NCI-H1092 (cell line): ENCODE measurements at places on chromosomes 2 and 18.

DNA sequence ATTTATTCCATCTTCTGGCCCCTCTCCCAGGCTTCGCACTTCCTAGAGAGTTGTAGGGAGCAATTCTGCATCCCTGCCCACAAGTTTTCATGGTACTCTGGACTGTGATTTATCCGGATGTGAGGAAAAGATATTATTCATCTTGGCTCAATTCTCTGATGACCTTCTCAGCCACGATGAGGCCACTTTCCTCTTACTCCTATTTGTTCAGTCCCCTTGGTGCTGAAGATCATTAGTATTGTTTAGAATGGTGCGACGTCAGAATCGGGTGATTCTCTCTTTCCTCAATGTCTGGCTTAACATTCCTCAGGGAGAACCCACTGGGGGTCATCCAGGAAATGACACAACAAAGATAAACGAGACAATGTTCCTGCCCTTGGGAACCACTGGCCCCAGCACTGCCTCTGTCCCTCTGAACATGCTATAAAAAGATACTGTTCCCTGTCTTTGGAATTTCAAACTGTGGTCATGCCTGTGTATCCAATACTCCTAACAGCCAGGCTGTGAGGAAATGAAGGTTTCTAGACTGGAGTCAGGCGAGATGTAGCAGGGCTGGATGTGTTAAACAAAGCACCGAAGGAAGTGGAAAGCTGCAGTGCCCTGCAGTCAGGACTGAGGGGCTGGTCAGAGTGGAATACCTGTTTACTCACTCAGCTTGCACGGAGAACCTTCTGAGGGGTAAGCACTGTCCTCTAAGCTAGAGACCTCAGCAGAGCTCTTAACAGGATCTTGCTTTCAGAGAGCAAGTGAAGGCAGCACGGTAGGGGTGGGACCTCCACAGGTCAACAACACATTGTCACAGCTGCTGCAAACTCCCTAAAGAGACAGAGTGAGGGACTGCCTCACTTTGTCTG lies 12.9 kb upstream of the GLI2 start:
- no peak for DNase-seq

DNA sequence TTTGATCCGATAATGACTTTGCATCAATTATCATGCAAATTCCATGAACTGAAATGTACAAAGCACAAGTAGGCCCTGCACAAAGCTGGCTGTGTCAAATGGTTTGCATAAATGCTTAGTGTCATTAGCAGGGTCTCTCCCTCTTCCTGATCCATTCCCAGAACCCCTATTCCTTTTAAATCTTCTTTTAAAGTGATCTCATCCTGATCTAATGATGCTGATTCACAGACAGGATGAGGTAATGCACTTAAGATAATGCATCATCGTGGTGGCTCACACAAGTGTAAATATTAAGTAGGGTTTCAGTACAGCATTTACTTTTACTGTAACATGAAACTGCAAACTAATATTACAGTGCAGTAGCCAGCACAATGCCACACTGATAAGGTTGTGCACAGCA lies 304.8 kb upstream of the SOX11 start:
- DNase-seq = no peak

- no peak for DNase-seq
Observed at GRCh38 chr18:36821681-36822080, 7.1 kb downstream of the TPGS2 start.

DNA sequence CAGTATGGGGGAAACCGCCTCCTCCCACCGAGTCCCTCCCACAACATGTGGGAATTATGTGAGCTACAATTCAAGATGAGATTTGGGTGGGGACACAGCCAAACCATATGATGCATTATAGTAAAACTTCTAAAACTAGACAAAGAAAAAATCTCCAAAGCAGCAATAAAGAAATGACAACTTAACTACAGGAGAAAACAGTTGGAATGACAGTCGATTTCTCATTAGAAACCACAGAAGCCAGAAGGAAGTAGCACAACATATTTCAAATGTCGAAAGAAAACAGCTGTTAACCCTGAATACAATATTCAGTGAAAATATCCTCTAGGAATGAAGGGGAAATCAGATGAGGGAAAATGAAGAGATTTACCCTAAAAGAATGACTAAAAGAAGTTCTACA lies 53.5 kb upstream of the TCF4 start:
- no peak for DNase-seq

DNA sequence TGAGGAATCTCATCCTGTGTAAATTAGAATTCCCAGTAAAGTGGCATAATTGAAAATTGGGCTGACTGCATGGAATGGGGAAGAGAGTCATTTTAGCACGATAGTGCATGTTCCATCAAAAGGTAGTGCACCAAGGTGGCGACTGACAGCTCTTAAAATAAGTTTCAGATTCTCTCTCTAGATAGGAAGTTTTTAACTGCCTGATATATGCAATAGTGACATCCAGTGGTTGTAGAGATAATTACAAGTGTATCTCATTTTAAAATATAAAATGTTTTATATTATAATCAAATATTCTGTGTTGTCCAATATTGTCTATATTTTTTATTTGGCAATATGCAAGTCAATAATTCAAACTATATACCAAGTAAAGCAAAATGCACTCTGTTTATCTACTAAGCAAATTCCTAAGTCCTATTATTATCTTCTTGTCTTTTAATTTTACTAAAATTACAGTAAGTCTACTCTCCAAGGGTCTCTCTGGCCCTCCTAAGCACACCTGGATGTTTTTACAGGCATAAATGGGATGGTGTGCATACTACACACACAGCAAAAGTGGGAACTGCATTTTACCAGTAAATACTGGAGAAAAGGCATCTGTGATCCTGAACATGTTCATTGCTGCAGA lies 397.7 kb upstream of the HNRNPA3 start:
- DNase-seq = no peak

- no peak for DNase-seq
Observed at GRCh38 chr18:24065906-24066305, 51.4 kb downstream of the TTC39C start.

DNA sequence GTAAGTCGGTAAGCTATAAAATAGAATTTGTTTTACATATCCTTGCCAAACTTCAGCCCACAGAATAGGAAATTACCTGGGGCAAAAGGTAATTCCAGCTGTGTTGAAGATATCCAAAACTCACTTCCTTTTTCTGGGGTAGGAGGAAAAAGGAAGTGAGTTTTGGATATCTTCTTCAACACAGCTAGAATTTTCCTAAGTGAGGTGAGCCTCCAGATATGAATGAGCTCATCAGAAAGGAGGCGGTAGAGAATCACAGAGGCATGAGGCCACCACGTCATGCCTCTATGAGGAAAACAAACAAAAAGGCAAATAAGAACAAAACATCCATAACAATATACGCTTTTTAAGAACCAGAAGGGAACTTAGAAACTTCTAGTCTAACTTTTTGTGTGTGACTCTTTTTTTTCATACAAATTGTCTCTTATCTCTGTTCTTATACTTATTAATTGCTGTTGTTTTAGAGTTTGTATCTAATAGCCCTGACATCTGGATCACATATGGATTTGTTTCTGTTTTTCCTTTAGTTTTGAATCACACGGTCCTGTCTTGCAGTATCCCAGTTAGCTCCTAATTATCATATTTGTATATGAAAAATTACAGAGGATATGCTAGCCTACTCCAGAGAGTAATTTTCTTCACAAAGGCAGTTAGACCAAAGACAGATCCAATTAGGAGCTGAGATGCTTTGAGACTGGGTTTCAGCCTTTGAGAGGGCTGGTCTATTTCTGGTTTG lies 104.5 kb downstream of the RBM43 start:
- no peak for DNase-seq

DNA sequence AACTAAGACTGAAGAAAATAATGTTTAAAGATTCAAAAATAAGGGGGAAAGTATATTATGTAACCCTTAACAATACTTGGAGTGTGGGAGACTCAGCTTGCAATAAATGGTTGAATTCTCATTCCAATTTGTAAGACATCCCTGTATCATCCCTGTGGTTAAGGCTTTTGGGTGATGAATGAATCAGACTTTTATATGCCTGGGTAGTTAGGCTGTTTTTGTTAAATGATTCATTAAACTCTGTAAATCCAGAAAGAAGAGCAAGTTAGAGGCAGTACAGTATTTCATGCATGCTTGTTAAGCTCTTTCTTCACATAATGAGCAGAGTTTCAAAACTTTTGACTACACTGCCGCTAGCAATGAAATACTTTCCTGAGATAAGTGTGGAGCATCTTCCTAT lies 948.8 kb downstream of the SOCS6 start:
- no peak for DNase-seq

- DNase-seq = no peak
Observed at GRCh38 chr2:132604561-132604960, 65.4 kb downstream of the LYPD1 start.

- no peak for DNase-seq
Observed at GRCh38 chr2:96427917-96428316, 77.2 kb downstream of the NEURL3 start.

DNA sequence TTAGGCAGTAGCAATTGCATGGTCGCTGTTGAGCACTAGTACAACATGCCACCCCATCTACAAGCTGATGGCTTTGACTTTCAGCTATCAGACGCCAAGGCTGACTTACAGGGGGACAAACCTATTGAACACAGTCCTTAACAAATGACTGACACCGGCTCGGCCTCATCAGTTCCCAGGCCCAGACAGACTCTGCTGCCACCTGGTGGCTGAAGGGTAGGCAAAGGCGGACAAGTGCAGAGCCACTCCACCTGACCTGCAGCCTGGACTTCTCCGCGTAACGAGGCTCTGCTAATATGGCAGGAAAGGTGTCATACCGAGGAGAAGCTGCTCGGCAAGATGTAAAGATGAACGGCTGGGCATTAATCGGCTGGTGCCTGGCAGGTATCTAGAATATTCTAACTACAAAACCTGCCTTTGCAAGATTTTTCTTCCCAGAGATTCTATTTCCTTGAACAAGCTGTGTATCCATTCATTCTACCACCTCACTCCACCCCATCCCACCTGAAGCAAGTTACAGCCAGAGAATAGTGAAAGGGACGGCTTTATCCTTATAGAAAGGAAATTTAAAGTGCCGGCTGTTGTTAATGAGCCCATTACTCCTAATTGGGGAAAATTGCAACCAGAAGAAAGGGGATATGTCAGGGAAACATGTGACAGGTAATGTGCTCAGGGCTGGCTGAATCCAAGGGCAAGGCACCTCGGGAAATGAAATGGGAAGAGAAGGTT lies 67.4 kb downstream of the STEAP3 start:
- DNase-seq = peak; percentile 58
